ENCODE measurements at places on chromosomes 7 and 10.

DNA sequence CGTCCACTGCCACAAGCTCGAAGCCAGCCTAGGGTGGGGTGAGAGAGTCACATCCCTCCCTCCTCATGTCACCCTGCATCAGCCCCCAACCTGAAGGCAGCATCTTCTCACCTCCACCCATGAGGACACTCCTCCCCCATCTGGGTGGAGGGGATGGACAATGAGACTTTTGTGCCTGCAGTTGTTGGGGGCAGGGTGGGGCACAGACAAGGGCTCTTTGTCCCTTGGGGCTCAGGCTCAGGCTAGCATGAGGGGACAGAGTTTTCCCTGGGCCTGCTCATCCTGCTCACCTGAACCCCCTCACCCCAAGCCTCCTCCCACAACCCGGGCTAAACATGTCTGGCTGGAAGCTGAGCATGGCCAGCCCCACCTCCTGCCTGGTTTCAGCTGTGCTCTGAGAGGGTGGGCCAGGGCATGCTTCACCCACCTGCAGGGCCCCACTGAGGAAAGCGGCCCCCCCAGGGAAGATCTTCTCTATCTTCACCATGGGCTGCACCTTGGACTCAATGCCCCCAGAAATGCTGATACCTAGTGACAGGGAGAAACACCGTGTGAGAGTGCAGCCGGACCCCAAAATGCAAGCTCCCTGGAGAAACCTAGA lies 9.3 kb downstream of the LZTS2 start:
- no peak for DNase-seq

GRCh38 chr7:74236284-74236683 lies 17.9 kb downstream of the RFC2 start:
- no peak for DNase-seq

- no peak for DNase-seq
These were observed 198.1 kb upstream of the NFE2L3 start for GRCh38 chr7:25953859-25954258.

DNA sequence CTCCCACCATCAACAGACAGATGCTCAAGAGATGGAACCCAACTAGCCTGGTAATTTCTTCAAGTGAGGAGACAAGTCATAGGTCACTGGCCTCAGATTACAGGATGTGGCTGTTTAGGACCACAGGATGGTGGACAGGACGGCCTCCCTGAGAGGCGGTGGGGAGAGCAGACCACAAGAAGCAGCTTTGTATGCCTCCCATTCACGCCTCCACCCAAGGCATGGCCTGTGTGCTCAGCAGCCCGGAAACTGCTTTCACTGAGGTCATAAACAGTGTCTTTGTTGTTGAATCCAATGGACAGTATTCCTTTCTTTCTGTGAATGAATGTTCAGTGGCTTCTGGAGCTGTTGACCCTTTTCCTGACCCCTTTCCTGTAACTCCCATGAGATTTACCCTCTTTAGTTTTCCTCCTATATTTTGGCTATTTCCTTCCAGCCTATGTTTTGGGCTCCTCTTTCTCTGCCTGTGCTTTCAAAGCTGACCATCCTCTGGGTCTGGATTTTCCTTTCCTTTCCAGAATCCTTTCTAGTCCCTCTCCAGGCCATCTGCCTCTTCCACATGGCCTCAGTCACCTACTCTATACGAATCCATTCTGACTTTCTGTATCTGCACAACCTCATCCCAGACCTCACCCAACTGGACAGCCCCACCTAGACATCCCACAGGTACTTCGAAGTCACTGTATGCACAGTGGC lies 32.4 kb upstream of the INPP5F start:
- DNase-seq: no peak

DNA sequence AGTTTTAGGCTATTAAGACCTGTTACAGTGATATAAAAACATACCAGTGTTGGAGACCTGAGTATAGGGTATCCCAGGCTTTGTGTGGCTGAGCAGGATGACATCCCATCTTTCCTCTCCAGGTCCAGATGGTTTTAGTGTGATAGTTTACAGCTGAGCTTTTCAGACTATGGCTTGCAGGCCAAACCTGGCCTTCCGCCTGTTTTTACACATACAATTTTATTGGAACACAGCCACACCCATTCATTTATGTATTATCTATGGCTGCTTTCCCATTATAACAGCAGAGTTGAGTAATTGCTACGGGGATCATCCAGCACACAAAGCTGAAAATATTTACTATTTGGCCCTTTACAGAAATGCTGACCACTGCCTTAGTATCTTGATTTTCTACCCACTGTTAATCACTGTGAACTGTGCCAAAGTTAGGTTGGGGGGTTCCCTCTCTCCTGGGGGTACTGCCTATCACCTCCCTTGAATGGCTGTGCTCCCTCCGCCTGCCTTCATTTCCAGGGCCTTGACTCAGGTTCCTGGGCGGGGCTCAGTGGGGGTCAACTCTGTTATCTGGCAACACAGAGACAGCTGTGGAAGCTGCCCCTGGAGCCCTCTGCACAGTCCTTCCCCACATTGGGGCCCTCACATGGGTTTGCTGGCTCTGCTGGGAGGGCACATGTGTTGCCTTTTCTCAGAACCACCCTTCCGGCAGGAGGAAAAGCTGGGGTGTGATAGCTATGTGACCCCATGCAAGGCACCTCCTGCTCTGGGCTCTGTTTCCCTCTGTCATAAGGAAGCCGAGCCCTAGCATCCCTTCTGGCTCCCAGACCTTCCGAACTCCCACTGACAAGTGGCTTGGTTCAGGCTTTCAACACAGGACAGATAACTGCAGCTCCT lies 40.3 kb upstream of the SH2D4B start:
- DNase-seq: no peak

DNA sequence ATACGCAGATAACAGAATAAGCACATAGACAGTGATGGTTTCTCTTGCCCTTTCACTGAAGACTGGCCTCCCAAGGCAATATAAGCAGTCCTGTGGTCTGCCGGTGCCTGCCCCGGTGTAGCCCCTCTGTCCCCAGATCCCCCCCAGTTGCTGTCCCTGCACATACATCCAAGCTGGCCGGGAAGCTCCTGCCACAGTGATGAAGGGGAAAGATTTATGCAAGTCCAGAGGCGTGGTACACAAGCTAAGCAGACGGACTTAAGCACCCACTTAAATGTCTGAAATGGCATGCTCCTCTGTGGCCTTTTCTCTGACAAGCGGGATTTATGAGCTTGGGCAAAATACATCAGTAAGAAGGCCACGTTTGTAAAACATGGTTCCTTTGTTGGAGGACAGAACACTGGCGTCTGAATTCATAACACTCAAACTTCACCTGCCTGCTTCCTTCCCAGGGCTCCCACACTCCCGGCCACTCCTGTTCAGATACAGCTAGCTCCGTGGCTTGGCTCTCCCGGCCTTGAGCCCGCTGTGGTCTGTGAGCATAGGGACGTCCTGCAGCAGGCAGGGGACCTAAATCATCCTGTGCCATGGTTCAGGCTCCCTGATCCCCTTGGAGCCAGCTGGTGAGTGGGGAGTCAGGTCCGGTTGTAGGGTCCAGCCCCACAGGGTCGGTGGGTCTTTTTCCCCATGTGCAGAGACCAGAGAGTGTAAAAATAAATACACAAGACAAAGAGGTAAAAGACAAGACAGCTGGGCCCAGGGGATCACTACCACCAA lies 61.7 kb upstream of the PPP2R2D start:
- DNase-seq: no peak

DNA sequence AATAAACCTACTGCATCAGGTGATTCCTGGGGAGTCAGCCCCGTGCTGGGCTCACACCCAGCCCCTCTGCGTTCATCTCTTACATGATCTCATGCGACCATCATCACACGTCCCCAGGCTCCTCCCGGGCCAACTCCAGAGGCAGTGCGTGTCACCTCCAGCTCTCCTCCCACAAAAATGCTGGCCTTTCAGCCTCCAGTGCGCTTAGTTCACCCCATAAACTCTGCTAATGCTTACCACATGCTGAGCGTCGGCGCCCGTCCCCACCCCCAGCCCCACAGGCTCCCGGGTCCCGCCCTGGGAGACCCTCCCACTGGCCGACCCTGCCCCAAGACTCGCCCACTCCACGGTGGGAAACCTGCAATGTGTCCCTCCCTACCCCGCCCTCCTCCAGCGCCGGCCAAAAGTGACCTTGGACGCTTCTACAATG lies 816 bp upstream of the SDK1 start:
- DNase-seq: no peak

DNA sequence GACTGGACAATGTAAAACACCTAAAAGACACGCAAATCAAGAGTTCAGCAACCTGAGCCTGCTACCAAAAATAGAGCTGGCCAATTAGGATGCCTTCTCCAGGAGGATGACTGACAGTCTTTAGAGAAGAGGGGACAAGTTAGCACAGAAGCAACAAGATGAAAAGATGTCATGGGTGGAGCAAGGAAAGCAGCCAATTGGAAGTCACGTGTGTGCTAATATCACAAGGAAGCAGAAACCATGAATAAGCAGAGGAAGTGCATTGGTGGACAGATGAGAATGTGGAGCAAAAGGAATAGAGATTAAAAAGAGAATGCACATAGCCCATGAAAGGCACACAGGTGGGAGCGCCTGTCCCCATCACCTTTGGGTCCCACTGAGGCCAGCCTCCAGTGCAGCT lies 148.1 kb downstream of the SLC25A13 start:
- no peak for DNase-seq

GRCh38 chr7:134891696-134892678 lies 94.3 kb upstream of the AGBL3 start:
- no peak for DNase-seq

GRCh38 chr10:818526-819220 lies 112.8 kb downstream of the LARP4B start:
- no peak for DNase-seq

DNA sequence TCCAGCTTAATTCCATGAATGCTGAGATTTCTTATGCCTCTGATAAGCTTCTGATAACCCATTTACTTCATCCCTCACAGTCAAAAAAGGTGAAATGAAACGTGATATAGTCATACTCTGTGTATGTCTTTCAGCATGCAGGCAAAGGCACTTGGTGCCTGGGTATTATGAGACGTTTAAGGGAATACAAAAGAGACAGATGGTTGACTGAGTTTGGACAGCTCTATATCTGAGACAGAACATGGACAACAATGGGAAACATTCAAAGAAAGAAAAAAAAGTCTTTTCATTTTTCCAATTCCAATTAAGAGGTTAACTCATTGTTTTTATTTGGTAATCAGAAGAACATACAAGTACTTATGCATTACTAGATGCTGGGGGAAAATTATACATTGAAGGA lies 96.2 kb downstream of the PPP1R17 start:
- no peak for DNase-seq

GRCh38 chr7:93828260-93828659 lies 62.3 kb downstream of the TFPI2 start:
- no peak for DNase-seq

GRCh38 chr7:142389544-142389943 lies 131.7 kb upstream of the PRSS58 start:
- DNase-seq: no peak

GRCh38 chr7:28830846-28831245 lies 127.3 kb downstream of the TRIL start:
- no peak for DNase-seq

DNA sequence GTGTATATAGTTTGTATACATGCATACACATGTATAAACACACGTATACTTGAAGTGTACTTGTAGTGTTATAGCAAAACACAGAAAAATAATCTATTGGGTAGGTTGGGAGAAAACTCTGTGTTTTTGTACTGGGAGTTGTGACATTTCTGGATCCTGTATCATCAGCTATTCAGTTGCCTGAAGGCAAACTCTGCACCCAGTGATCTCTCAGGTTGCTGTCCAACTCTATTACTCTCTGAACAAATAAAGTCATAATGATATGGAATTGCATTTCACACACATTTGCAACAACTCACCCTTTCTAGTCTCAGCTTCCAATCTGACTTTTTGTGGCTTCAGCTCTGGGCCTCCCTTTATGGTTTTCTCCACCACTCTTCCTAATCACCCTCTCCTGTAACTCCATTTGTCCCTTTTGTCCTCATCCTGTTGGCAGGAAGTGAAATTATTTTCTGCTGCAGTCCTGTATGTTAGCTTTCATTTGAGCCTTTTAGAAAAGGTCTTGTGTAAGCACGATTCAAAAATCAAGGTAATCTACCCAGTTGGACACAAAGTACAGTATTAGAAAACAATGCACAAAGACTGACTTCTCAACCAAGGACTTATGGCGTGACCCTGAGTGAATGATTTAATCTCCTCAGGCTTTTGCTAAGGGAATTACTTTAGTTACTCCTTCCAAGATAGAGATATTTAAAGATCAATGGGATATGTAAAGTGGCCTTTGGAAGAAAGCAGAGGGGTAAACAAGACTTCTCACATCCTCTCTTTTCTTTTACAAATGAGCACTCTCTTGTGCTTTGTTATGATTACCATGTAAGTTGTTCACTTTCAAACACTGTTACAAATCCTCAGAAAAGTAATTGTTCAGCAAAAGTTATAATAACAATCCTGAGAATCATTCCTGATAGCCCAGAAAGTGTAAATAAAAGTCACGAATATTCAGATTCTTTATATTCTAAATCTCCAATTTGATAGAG lies 249.1 kb downstream of the KCND2 start:
- DNase-seq: no peak

- DNase-seq: no peak
These were observed 3.0 kb downstream of the DOCK1 start for GRCh38 chr10:126908225-126908624.

- DNase-seq: no peak
These were observed 59.6 kb downstream of the NPY start for GRCh38 chr7:24343614-24344013.

GRCh38 chr10:114313139-114313538 lies 74.1 kb downstream of the VWA2 start:
- DNase-seq: no peak

DNA sequence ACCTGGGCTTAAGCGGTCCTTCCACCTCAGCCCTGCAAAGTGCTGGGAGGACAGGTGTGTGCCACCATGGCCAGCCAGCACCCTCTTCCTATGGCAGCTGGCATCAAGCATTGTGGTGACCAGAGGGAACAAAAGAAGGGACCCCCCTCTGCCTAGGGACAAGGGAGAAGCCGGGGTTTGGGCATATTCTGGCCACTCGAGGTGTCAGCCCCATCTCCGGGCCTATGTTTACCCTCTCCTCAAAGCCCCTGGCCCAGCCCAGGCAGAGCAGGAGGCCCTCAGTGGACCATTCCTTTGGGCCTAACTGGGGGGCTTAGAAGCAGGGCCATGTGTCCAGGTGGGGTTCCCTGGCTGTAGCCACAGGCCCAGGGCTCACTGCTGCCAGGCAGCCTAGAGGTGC lies 23.9 kb downstream of the VSIR start:
- no peak for DNase-seq

DNA sequence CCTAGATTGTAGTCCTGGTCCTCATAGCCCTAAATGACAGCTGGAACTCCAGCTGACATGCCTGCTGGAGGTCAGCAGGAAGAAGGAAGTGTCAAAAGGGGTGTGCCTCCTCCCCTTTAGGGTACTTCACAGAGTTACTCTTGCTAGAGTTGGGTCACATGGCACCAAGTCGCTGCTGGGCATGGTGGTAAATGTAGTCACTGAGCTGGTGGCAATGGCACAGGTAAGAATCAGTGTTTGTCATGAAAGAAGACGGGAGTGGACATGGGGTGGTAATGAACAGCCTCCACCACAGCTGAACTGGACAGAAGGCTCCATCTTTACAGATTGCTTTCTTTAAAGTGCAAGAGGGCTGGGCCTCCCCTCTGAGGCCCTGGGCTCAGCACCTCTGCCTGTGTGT lies 122.3 kb downstream of the ACTR3B start:
- no peak for DNase-seq

GRCh38 chr10:43315535-43316207 lies 48.8 kb upstream of the RASGEF1A start:
- DNase-seq: no peak

GRCh38 chr7:98058186-98058585 lies 48.5 kb upstream of the LMTK2 start:
- DNase-seq: no peak
